ENCODE measurements at places on chromosomes 13 and 19.

- H3K27ac ChIP-seq: no peak overlapping the region
- H3K4me3 ChIP-seq: no peak overlapping the region
- no peak for DNase-seq
- peaks cover 12% of the 10 kb centered on the region for H3K4me1 ChIP-seq
- no peaks in the 10 kb centered on the region for H3K36me3 ChIP-seq
- H3K27me3 ChIP-seq: no peaks in the 10 kb centered on the region
These were observed 21.9 kb downstream of the FBXO17 start for GRCh38 chr19:38953677-38954076.

DNA sequence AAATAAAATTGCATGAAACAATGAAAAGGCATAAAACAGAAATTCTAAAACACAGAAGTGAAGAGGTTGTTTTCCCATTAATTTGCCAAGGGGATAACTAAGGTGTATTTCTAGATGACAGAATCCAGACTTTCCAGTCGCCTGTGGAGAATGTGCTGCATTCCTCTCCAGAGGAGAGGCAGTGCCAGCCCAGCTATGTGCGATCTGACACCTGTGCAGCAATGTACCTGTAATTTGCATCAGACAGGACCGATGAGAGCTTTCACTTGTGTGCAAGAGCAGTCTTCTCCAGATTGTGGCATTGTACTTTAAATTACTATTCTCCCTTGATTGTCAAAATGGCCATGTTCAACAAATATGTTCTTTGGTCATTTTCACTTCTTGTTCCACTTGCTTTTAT, 1037.9 kb downstream of the EFNB2 start:
- H3K27me3 ChIP-seq: no peaks in the 10 kb centered on the region
- no peak overlapping the region for H3K27ac ChIP-seq
- no peaks in the 10 kb centered on the region for H3K4me1 ChIP-seq
- H3K36me3 ChIP-seq: no peaks in the 10 kb centered on the region
- H3K4me3 ChIP-seq: no peak overlapping the region
- no peak for DNase-seq

- no peaks in the 10 kb centered on the region for H3K4me1 ChIP-seq
- H3K27ac ChIP-seq: no peak overlapping the region
- no peaks in the 10 kb centered on the region for H3K36me3 ChIP-seq
- H3K27me3 ChIP-seq: no peaks in the 10 kb centered on the region
These were observed 12.3 kb upstream of the ISYNA1 start for GRCh38 chr19:18450021-18450930.

DNA sequence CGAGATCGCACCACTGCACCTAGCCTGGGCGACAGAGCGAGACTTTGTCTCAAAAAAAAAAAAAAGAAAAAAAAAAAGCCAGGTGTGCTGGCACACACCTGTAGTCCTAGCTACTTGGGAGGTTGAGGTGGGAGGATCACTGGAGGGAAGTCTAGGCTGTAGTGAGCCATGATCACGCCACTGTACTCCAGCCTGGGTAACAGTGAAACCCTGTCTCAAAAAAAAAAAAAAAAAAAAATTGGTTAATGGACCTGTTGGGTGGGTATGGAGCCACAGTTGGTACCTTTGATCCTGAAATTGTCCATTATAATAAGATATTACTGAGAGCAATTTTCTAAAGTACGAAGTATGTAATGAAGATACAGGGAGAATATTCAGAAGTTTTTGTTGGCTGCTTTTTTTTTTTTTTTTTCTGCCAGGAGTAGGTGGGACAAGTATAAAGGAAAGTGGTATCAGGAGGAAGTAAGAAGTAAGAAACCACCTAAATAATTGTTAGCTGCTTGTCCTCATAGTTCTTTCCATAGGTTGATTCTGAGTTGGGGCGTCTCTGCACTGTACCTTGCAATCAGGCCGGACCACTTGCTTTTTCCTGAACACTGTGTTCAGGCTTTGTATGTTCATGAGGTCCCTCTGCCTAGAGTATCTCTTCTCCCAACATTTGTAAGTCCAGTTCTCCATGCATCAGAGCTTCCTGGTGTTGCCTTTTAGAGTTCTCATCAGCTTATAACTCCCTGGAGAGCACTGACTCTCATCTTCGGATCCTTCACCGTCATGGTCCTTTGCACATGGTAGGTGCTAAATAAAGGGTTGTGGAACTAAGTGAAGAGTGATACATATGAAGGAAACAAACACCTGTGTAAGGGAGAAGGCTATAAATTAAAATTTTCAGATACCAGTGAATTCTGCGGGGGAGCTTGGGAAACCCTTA, 31.7 kb downstream of the ARHGAP35 start:
- no peak for DNase-seq
- no peak overlapping the region for H3K4me3 ChIP-seq
- no peaks in the 10 kb centered on the region for H3K36me3 ChIP-seq
- no peaks in the 10 kb centered on the region for H3K27me3 ChIP-seq
- H3K27ac ChIP-seq: no peak overlapping the region

- H3K4me1 ChIP-seq: no peaks in the 10 kb centered on the region
- no peak overlapping the region for H3K27ac ChIP-seq
- DNase-seq: no peak
- no peaks in the 10 kb centered on the region for H3K27me3 ChIP-seq
- H3K4me3 ChIP-seq: no peak overlapping the region
These were observed 15.6 kb downstream of the PCID2 start for GRCh38 chr13:113192902-113193301.

DNA sequence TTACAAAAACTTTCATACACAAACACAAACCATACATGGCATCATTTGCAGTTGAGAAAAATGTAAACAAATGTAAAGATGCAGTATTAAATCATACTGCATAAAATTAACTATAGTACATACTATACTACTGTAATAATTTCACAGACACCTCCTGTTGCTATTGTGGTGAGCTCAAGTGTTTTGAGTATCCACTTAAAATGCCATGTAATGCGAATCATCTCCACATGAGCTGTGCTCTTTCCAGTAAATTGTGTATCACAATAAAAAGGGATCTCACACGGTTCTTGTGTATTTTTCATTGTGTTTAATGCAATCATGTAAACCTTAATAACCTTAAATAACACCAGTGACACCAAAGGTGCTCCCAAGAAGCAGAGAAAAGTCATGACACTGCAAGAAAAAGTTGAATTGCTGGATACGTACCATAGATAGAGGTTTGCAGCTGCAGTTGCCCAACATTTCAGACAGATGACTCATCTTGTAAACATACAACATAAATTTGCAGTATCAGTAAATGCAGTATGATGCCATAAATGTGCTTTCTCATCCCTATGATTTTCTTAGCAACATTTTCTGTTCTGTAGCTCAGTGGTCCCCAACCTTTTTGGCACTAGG, 166.6 kb downstream of the RAP2A start:
- no peak for DNase-seq
- H3K4me1 ChIP-seq: no peaks in the 10 kb centered on the region
- H3K27ac ChIP-seq: no peak overlapping the region
- H3K36me3 ChIP-seq: no peaks in the 10 kb centered on the region
- H3K4me3 ChIP-seq: no peak overlapping the region

- DNase-seq: no peak
- peaks cover 29% of the 10 kb centered on the region for H3K36me3 ChIP-seq
- peaks cover 100% of the 10 kb centered on the region for H3K4me1 ChIP-seq
- no peak overlapping the region for H3K4me3 ChIP-seq
These were observed 8.9 kb downstream of the ACTN4 start for GRCh38 chr19:38656171-38656981.

DNA sequence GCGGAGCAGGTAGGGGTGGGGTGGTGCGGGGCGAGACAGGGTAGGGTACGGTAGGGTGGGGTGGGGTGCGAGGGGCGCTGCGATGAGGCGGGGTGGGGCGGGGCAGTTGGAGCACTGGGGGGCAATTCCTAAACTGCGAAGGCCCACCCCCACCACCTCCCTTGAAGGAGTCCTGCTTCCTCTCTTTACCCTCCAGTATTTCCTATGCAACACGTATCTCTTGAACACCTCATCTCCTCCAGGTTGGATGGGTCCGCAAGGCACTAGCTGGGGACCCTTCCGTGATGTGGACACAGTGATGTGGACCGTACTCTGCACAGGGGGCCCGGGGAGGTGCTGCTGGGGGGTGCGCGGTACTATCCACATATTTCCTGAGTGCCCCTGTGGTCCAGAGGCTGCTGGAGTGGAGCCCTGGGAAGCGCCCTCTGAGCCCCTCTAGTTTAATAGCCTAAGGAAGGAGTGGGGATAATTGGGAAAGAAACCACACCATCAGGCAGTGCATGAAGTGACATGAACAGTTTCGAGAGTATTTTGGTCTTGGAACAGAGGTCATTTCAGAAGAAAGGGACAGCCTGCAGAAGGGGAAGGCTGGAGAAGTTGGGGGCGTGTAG, 1.1 kb downstream of the IL17D start:
- H3K4me1 ChIP-seq: no peaks in the 10 kb centered on the region
- no peak overlapping the region for H3K27ac ChIP-seq
- H3K36me3 ChIP-seq: no peaks in the 10 kb centered on the region

DNA sequence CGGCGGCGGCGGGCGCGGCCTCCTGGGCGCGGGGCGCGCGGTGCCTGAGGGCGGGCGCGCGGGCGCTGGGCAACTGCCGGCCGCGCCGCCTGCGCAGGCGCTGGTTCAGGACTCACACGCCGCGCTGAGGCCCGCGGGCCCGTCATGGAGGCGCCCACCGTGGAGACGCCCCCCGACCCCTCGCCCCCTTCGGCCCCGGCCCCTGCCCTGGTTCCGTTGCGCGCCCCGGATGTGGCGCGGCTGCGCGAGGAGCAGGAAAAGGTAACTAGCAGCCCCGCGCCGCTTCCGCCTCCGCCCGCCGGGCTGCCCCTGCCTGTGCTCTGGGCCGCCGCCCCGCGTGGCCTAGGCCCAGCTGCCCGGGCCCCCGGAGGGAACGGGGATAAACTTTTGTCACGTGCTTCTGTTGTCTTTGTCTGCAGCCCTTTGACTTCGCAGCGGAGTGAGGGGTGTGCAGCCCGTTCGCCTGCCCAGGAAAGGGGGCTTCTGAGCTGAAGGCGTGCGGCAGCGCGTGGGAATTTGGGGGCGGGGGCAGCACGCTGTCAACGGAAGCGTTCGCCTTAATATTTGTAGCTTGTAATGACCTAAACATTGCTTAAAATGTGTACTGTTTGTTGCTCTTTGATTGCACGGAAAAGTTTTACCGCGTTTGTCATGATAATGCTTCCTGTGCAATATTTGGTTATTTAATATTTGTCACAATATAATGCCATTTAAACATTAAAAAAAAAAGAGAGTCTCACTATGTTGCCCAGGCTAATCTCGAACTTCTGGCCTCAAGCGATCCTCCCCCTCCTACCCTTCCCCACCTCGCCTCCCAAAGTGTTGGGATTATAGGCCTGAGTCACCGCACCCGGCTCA, 594 bp downstream of the URI1 start:
- peak overlapping the region; percentile 95 for H3K4me3 ChIP-seq
- peak overlapping the region; percentile 79 for H3K27ac ChIP-seq
- no peaks in the 10 kb centered on the region for H3K36me3 ChIP-seq
- peaks cover 19% of the 10 kb centered on the region for H3K4me1 ChIP-seq
- peak; percentile 68 for DNase-seq
- no peaks in the 10 kb centered on the region for H3K27me3 ChIP-seq

DNA sequence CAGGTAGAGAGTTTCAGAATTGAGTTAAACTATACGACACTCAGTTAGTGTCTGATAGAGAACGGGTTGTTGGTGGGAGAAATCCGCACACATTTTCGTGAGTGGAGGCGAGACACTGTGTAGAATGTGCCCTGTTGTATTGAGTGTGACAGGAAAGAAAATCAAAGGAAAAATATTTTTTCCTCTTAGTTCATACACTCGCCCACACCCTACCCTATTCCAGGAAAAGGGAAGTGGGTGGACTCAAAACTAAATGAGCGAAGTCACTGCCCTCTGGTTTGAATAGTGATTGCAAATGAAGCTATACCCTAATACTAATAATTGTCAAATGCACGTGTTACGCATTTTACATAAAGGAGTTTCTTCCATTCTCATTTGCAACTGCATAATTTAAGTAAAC, 2.0 kb downstream of the ZNF347 start:
- no peak for DNase-seq
- H3K27ac ChIP-seq: no peak overlapping the region
- H3K27me3 ChIP-seq: no peaks in the 10 kb centered on the region
- peaks cover 5% of the 10 kb centered on the region for H3K4me1 ChIP-seq

GRCh38 chr13:48155848-48156247, 60.9 kb upstream of the MED4 start:
- H3K27ac ChIP-seq: peak overlapping the region; percentile 1
- H3K4me1 ChIP-seq: no peaks in the 10 kb centered on the region
- no peak overlapping the region for H3K4me3 ChIP-seq
- no peak for DNase-seq
- no peaks in the 10 kb centered on the region for H3K36me3 ChIP-seq
- no peaks in the 10 kb centered on the region for H3K27me3 ChIP-seq
